ENCODE measurements at places on chromosomes 3 and 15. TPM values are rescaled to one million over a fixed set of nuclear protein-coding genes. Genes with fewer than 3 reads are reported as not detected.

Gene FBXW12
- not detected for total RNA-seq

Gene COL7A1
- 122 TPM for total RNA-seq

Gene GPR149
- total RNA-seq: not detected

Gene IQCF5
- not detected for total RNA-seq

Gene IGDCC3
- not detected for total RNA-seq

Gene PHLDB2
- 33.7 TPM for total RNA-seq

Gene TXNRD3
- 11.5 TPM for total RNA-seq

Gene PCNP
- 32.5 TPM for total RNA-seq

Gene GUCA1C
- total RNA-seq: 1.3 TPM

Gene C3orf80
- total RNA-seq: not detected

Gene ANKRD63
- not detected for total RNA-seq

Gene SPINK8
- not detected for total RNA-seq

Gene MESP1
- total RNA-seq: 1.8 TPM

Gene CHRD
- total RNA-seq: under 0.01 TPM

Gene RBM5
- total RNA-seq: 48.1 TPM

Gene PSTPIP1
- total RNA-seq: 0.25 TPM

Gene KBTBD13
- not detected for total RNA-seq

Gene PIERCE2
- total RNA-seq: 1.6 TPM

Gene FOXL2NB
- not detected for total RNA-seq

Gene SCN5A
- 0.76 TPM for total RNA-seq

Gene VIPR1
- total RNA-seq: not detected

Gene GP5
- total RNA-seq: under 0.01 TPM

Gene LMCD1
- 101 TPM for total RNA-seq

Gene ZPLD1
- 1.1 TPM for total RNA-seq

Gene SLC12A8
- total RNA-seq: 11.6 TPM

Gene GREM1
- total RNA-seq: 78.7 TPM

Gene TEX55
- total RNA-seq: not detected

Gene SERINC4
- total RNA-seq: not detected

Gene SLC38A3
- total RNA-seq: 0.51 TPM

Gene CCR1
- not detected for total RNA-seq

Gene SEC22C
- total RNA-seq: 50.2 TPM

Gene MRAS
- total RNA-seq: 40.2 TPM

Gene ARGFX
- total RNA-seq: not detected

Gene NEDD4
- total RNA-seq: 8.7 TPM

Gene GOLGA8Q
- total RNA-seq: not detected

Gene ZNF385D
- under 0.01 TPM for total RNA-seq

Gene GHSR
- not detected for total RNA-seq

Gene ADAMTS17
- 0.98 TPM for total RNA-seq

Gene GPX1
- total RNA-seq: 516 TPM

Gene LINGO1
- total RNA-seq: 0.16 TPM

Gene CPEB1
- 1.4 TPM for total RNA-seq

Gene KLF15
- total RNA-seq: 0.33 TPM

Gene AZI2
- 24.0 TPM for total RNA-seq

Gene CADM2
- total RNA-seq: not detected

Gene ACP3
- 1.5 TPM for total RNA-seq

Gene ARHGEF26
- 4.4 TPM for total RNA-seq

Gene OR5AC2
- not detected for total RNA-seq

Gene ACAP2
- total RNA-seq: 13.2 TPM

Gene C2CD4A
- total RNA-seq: 0.25 TPM

Gene COLQ
- 0.16 TPM for total RNA-seq

Gene PEAK1
- 15.6 TPM for total RNA-seq

Gene IMPG2
- total RNA-seq: 0.16 TPM

Gene EOMES
- total RNA-seq: not detected

Gene HRG
- total RNA-seq: not detected

All from mesangial cell (primary cell).